ENCODE measurements at places on chromosomes 5 and 9. TPM values are rescaled to one million over a fixed set of nuclear protein-coding genes. Genes with fewer than 3 reads are reported as not detected.

The HTR1A gene
- total RNA-seq = not detected

The FOXD4L6 gene
- not detected for total RNA-seq

The TERT gene
- total RNA-seq = 0.26 TPM

The GABRB2 gene
- total RNA-seq = 10.1 TPM

The UAP1L1 gene
- 13.8 TPM for total RNA-seq

The NPDC1 gene
- 221 TPM for total RNA-seq

The PPP3R2 gene
- not detected for total RNA-seq

The COL27A1 gene
- 37.7 TPM for total RNA-seq

The TMEM252 gene
- total RNA-seq = not detected

The ZNF484 gene
- 18.3 TPM for total RNA-seq

The CCDC192 gene
- not detected for total RNA-seq

The TMEM171 gene
- total RNA-seq = not detected

The C9orf153 gene
- 1.5 TPM for total RNA-seq

The ERAP2 gene
- total RNA-seq = 29.2 TPM

The FOXD4L4 gene
- 0.35 TPM for total RNA-seq

The ZNF366 gene
- total RNA-seq = 0.29 TPM

The MEIKIN gene
- total RNA-seq = not detected

The ABLIM3 gene
- total RNA-seq = 49.5 TPM

The RPL35 gene
- total RNA-seq = 1,560 TPM

The C5orf58 gene
- not detected for total RNA-seq

The ESM1 gene
- not detected for total RNA-seq

The HARS2 gene
- total RNA-seq = 38.0 TPM

The TLE4 gene
- 30.9 TPM for total RNA-seq

The FOXI1 gene
- not detected for total RNA-seq

The PIP5KL1 gene
- 2.9 TPM for total RNA-seq

The CDKN2B gene
- total RNA-seq = 1.8 TPM

The MYOZ3 gene
- total RNA-seq = 3.2 TPM

The SAXO1 gene
- total RNA-seq = not detected

The GABRA1 gene
- not detected for total RNA-seq

The LCP2 gene
- total RNA-seq = 19.1 TPM

The RFX3 gene
- 12.9 TPM for total RNA-seq

The NR5A1 gene
- total RNA-seq = 0.14 TPM

The ORM2 gene
- 1.2 TPM for total RNA-seq

The GRXCR2 gene
- total RNA-seq = not detected

The ACOT12 gene
- not detected for total RNA-seq

The RMI1 gene
- 5.2 TPM for total RNA-seq

The SLC6A7 gene
- not detected for total RNA-seq

The SLC36A2 gene
- total RNA-seq = not detected

The IFNA2 gene
- total RNA-seq = not detected

The CEP78 gene
- total RNA-seq = 8.7 TPM

The IL3 gene
- total RNA-seq = not detected

The CCL27 gene
- not detected for total RNA-seq

The GALNT12 gene
- 9.3 TPM for total RNA-seq

The PTCD2 gene
- total RNA-seq = 0.59 TPM

The OBP2A gene
- total RNA-seq = not detected

The TEX48 gene
- total RNA-seq = not detected

The OBP2B gene
- not detected for total RNA-seq

The PRLR gene
- total RNA-seq = 37.7 TPM

The ZNF169 gene
- 5.1 TPM for total RNA-seq

The PCAT7 gene
- total RNA-seq = not detected

The SPATA31A7 gene
- total RNA-seq = not detected
